Left kidney (tissue), 8 donors: ENCODE measurements at places on chromosomes 6 and 20. TPM values are rescaled to one million over a fixed set of nuclear protein-coding genes. Genes with fewer than 3 reads are reported as not detected.

The GPX6 gene
- polyA plus RNA-seq, result not detected

The SRSF6 gene
- polyA plus RNA-seq, result 429 TPM

The TUBB1 gene
- polyA plus RNA-seq, result 1.3 TPM

The KCNK15 gene
- 0.07 TPM for polyA plus RNA-seq

The UNC5CL gene
- 8.4 TPM for polyA plus RNA-seq

- no peak for DNase-seq
These were observed 10.5 kb upstream of the TBX18 start for GRCh38 chr6:84774985-84775284.

DNA sequence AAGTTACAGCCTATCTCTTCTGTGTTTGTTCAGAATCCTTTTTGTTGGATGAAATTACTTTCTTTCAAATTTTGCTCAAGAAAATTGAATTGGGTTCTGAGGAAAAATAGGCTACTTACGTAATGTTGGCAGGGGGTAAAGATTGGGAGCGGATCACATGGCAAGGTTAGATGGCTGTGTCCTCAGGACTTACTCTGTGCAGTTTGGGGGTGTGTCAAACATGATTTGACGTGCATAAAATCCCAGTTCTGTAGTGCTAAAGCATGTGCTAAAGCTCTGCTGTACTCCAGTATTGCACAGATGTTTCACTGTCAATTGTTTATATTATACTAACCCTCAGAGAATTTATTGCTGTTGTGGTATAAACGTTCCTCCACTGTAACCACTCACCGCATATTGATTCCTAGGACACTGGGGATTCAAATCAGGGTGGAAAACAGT, 2.6 kb downstream of the NT5E start:
- DNase-seq, result no peak

DNA sequence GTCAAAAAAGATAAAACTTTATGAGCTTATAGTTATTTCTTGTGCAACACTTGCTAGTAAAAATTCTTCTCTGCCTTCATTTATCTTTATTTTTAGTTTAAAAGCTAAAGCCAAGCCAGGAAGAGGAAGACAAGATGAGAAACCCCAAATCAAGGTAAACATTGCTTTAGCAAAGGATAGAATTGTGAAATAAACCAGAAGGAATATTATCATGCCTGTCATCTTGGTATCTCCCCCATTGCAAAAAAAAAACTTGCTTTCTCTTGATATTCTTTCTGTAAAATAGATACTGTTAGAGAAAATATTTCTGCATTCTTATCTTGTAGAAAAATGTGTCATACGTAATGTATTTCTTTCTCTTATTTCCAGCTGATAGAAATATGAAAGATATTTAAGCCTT, 432.8 kb downstream of the GJA1 start:
- no peak for DNase-seq

DNA sequence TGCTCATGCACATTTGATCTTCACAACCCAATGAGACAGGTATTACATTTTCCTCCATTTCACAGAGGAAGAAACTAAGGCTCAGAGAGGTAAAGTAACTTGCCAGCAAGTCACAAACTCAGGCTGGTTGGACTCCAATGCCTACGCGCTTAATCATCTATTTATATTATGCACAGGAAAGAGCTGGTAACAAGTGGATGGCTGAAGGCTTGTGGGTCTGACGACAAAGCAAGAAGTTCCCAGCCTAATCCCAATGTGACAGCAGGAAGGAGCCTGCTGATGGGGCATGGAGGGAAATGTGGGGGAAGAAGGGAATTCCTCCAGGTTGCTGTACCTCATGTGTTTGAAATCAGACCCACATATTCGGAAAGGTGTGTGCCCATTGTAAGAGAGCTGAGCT, 3.9 kb downstream of the CDH22 start:
- no peak for DNase-seq
